ENCODE measurements at places on chromosomes 16 and 17.

GRCh38 chr16:50207652-50208051, 54.5 kb downstream of the TENT4B start:
- DNase-seq: no peak

DNA sequence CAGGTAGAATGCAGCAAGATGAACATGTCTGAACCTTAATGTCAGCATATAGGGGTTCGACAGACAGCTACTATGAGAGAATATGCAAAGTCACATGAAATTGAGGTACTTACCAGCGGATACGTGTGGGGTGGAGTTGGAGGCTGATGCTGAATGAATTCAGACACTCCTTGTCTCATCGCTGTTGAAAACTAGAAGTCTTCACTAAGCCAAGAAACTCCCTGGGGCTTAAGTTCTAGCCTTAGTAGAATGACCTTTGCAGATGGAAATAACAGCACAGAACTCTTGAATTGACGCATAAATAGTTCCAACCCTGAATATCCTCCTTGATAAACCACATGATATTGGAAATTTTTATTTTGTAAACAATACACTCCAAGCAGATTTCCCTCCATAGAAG, 32.9 kb upstream of the MYOCD start:
- no peak for DNase-seq

DNA sequence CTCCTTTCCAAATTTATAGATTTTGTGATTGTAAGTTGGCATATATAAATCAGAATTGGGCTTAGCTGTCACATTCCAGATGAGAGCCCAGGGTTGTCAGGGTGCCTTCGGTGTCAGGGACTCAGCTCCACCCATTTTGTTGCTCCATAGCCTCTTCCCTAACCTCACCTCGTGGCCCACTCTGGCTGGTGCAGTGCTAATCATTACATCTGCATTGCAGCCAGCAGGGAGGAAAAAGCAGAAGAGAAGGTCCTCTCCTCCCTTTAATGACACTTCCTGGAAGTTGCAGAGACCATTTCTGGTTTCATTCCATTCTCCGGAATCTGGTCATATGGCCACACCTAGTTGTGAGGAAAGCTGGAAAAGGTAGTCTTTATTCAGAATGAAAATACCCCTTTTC, 113.3 kb downstream of the CCT6B start:
- DNase-seq: no peak

DNA sequence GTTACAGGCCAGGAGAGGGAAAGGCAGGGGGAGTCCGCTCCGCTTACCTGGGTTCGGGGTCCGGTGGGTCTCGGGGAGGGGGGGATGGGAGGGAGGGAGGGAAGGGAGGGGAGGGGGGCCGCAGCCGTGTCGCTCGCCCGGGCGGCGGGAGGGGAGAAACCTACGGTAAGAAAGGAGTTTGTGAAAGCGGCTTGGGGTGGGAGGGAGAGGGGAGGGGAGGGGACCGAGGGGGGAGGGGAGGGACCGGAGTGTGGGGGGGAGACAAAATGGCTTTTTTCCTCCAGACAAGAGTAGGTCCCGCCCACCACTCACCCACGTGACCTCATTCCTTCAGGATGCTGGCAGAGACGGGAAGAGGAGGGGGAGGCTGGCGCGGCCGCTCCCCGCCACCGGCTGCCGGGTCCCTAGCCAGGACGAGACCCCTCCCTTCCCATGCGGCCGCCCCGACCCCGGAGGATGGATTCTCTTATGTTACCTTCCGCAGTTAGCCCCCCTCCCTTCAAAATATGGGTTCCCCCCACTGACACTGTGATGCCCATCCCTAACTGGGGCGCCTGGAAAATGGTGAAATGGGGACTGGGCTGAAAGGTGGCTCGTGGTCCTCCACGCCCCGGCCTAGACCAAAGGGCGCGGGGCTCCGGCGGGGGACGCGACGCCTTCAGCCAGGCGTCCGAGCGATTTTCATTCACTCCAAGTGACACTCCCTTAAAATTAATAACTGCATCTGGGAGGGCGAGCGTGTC, at the start of gene PCGF2:
TSS of gene PCGF2 (minus strand) at position 188 of the 743 bp plus-strand sequence. CDS start 7,934 bp downstream, outside the sequence.
- DNase-seq: no peak

DNA sequence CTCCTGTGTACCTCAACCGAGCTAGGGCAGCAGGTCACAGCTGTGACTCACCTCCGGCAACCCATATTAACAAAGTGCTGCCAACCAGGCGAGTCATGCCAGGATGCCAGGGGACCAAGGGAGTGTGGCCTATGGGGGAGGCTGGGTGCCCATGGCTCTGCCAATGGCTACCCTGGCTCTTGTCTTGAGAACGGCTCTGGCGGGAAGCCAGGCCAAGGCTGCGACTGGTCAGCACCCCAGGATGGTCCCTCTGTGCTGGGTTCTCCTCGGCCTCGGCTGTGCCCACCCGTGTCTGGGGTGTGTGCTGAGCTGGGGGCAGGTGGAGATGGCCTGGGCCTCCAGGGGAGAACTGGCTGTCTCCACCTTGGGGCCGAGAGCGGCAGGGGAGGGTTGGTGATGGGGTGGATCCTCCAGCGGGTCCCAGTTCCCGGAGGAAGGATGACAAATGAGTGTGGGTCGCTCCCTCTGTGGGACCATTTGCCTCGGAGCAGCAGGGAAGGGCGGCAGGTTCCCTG, 75.8 kb downstream of the MRC2 start:
- no peak for DNase-seq

- no peak for DNase-seq
Observed at GRCh38 chr16:89499767-89500166, 8.4 kb upstream of the SPG7 start.

- DNase-seq: no peak
Observed at GRCh38 chr16:6667393-6667792, 665.3 kb upstream of the RBFOX1 start.

GRCh38 chr16:57656342-57656955, 11.7 kb upstream of the ADGRG3 start:
- DNase-seq: no peak

GRCh38 chr17:66508896-66509844, 206.8 kb downstream of the PRKCA start:
- peak; percentile 29 for DNase-seq

DNA sequence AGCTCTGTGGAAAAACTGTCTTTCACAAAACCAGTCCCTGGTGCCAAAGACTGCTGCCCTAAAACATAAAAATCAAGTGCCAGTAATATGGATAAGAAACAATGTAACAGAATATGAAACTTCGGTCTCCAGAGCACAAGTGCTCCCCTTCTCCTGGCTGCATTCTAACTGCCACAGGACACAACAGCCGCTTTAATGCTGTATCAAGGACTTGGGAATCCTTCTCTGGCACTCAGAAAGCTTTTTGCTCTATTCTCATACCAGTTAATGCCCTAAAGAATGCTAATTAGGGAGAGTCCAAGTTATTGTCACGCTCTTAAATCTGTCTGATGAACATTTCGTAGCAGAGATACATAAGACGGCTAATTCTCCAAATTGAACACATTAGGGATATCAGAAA, 90.9 kb downstream of the PARN start:
- DNase-seq: no peak

- DNase-seq: no peak
Observed at GRCh38 chr17:49762151-49762941, 1.6 kb downstream of the FAM117A start.

DNA sequence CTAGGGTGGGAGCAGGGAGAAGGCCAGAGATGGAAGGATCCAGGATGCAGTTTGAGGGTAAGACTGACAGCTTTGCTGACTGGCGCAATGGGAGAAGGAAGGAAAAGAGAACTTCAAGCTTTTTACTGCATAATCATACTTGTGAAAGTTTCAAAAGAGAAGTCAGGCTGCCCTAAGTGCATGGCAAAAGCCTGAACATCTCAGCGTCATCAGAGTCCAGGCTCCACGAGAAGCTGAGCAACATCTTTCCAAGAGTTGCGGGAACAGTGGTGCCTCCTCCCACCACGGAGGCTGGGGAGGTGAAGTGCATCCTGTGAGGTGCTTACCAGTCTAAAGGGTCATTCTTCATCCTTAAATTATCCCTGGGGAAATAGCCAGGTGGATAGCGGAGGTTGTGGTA, 26.9 kb upstream of the SLC38A8 start:
- no peak for DNase-seq

DNA sequence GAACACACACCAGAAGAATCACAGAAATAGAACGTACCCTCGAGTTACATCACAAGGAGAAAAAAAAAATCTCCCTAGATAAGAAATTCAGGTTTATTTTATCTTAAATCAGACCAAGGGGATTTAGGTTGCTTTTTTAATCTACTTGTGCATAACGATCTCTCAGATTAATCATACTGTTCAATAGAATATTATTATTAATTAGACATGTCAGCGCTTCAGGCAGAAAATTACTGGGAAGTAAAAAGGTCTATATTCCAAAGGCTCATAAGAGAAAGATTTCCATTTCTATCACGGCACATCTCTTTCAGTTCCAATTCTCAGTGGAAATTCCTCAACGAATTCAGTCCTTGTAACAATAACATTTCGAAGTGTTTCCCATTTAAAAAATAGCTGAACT, 77.7 kb upstream of the PSMD7 start:
- no peak for DNase-seq

- no peak for DNase-seq
Observed at GRCh38 chr17:74856112-74856511, 3.6 kb downstream of the GRIN2C start.

GRCh38 chr16:71338193-71338592, 20.3 kb upstream of the CALB2 start:
- DNase-seq: no peak

DNA sequence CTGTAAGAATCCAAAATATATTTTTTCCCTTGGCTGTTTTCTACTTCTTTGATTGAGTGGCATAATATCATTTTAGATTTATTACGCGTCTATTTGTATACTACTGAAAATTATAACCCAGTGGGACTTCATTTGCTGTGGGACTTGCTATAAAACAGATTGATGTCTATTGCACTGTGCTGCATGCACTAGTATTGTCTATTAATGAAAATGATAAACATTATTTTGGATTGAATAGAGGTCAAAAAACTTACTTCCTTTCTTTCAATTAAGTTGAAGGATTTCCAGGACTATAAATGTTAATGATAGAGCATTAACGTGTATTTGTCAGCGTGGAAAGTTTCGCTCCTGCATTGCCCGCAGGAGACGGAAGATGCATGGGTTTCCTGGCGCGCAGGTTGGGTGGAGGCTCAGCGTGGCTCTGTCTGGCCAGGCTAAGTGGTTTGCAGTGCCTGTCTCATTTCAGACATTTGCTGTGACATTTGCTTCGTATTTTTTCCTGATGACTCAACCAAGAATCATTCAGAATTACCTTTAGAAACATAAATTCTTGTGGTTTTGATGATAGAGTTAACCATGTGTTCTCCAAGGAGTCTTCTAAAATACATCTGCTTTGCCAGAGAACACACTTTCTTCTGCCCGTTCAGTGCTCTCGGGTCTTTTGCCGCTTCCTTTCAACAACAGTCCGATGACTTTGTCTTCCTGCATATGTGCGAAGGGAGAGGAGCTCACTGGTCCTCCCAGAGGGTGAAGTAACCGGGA, 216.7 kb downstream of the RPTOR start:
- peak; percentile 76 for DNase-seq

- DNase-seq: peak; percentile 69
Observed at GRCh38 chr16:85659805-85660511, 28.8 kb downstream of the GINS2 start.

DNA sequence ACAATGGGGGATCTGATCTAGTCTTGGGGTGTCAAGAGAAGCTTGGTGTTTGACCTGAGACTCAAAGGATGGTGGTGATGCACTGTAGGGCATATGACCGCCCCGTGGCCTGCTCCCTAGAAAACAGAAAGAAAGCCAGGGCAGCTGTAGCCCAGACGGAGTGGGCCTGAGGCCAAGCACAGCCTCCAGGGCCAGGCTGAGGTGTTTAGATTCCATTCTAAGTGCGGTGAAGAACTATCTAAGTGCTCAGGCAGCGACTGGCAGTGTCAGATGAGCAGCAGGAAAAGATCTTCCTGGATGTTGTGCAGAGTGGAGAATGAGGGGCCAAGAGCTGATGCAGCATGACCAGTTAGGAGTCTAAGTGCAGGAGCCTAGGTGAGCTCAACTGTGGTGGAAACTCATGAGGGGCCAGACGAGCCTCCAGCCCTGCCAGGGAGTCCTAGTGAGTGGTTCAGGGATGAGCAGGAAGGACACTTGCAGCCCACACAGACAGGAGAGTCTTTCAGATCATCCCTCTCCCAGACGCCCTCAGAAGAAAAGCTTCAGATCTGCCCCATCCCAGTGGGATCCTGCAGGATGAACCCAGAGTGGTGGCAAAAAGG, 314.2 kb upstream of the CCL2 start:
- no peak for DNase-seq

DNA sequence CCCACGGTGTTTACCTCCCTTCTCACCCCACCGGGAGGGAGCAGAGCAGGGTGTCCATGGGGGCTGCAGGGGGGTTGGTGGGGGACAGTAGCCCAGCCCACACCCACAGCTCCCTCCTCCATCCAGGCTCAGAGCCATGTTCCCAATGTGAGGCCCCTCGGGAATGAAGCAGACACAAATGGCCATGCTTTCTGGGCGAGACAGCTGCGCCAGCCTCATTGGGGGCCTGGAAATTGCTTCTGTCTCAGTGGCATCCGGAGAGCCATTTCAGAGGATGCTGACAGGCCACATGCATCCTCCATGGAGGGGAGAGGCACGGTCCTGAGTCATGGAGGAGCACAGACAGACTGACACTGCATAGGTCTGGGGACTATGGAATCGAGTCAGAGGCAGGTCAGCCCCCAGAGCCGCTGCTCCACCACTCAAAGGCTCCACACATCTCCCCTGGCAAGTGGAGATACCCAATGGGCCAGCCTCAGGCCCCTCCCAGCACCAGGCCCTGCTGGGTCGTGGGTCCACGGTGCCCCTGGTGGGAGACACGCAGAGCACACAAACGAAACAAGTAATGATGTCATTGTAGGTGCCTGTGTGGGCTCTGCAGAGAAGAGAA, 59.6 kb upstream of the ENPP7 start:
- DNase-seq: no peak

All from stimulated activated CD4-positive, alpha-beta T cell treated with anti-CD3 and anti-CD28 coated beads, Interleukin-12 subunit alpha, Interleukin-12 subunit beta, amount 100 ng/mL, for 24 hours (primary cell).